Fibroblast of the conjunctiva (primary cell): ENCODE measurements at places on chromosomes 16 and 17.

DNA sequence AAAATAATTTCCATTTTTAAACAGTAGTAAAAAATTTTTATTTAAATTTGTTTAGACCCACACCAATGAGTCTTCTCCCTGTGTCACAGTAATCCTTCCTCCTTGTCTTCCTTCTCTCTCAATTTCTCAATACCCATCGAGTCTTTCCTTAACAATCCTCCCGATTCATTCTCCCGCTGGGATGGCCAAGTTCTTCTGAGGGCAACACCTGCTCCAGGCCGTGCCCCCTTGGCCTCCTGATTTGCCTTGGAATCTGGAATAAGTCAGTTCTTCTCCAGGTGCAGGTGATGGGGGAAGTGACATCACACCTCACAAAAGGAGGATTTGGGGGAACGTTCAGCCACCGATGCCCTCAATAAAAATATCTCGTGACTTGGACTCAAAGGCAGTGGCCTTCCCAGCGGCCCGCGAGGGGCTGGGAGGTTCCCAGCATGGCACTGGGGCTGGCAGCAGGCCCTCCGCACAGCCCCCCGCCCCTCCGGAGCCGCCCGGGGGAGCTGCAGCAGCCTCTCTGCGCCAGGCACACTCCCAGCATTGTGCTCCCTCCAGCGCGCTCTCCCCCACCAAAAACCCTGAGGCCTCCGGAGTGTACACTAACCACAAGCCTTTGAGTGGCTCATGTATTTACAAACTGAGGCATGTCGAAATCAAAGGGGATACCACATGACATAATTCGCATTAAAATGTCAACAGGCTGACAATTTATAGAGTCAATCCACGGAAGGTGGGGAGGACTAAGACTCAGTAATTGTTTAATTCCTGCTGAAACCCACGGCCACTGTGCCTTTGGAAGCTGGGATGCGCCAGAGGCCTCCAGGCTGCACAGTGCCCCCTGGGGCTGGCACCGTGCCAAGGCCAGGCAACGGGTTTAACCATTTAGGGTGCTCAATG, 120.5 kb downstream of the ZFHX3 start:
- no peak for DNase-seq

GRCh38 chr17:29074488-29074887, 31.5 kb downstream of the PIPOX start:
- DNase-seq, result no peak

DNA sequence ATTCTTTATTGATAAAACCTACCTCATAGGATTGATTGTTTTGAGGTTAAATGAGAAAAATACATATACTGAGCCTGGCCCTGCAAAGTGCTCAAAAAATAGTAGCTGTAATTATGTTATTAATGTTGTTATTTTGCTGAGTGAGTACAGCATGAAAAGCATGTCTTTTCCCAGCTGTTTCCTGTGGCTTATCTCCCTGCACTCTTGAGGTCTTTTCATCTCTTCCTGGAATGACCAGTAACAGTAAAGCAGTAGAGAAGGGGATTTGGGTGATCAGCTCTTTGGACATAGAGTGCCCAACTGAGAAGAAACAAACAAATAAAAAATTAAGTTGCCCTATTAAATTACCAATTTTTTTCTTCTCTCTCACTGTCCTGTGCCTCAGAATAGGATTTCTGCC, 53.7 kb downstream of the NFAT5 start:
- no peak for DNase-seq

- no peak for DNase-seq
Measured at GRCh38 chr17:57902117-57902799, 52.4 kb upstream of the MRPS23 start.

DNA sequence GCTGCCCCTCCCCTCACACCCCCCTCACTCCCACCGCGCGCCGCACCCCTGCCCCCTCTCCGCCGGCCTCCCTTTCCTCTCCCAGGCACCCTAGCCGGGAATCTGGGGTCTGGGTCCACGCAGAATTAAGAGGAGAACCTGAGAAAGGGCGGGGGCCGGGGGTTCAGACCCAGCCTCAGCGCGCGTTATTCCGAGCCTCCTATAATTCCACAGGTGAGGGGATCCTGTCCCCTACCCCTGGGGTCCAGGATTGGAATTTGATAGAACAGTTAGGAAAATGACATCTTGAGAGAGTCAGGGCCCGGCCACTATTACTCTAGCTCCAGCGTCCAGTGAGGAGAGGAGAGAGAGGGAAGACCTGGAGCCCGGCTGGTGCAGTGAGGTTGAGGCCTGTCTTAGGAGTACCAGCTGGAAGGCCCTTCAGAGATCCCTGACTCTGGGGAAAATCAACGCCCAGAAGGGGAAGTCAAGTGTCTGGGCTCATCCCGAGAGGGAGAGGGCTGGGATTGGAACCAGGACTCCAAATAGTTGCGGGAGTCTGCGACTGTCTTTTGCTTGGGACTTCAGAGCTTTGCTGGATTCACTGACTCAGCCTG, 17.3 kb downstream of the GRB7 start:
- DNase-seq, result no peak

GRCh38 chr16:89191033-89191900, 9.1 kb downstream of the SLC22A31 start:
- DNase-seq, result no peak

- no peak for DNase-seq
Measured at GRCh38 chr16:50367777-50368409, 895 bp downstream of the BRD7 start.

- no peak for DNase-seq
Measured at GRCh38 chr17:63517825-63518534, 5.2 kb upstream of the KCNH6 start.

DNA sequence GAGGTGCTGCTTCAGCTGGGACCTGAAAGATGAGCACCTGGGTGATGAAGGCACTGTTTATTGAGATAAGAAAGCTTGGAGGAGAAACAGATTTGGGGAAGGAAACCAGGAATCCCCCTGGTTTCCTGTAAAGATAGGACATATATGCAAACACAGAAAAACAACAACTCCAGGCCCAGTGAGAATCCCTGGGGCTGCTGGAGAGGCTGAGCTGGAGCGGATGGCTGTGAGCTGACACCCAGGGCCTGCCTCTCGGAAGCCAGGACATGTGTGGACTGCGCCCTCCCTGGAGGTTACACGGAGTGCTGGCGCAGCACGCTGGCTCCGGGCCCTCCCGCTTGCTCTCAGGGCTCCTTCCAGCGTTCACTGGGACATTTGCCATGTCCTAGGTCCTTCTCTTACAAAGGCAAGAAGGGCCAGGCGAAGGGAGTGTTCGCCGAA, 57.5 kb downstream of the CYB5B start:
- DNase-seq, result peak; percentile 74

- no peak for DNase-seq
Measured at GRCh38 chr17:45144199-45145034, 3.9 kb upstream of the HEXIM1 start.

GRCh38 chr17:71530248-71530647, 590.6 kb upstream of the SOX9 start:
- no peak for DNase-seq

DNA sequence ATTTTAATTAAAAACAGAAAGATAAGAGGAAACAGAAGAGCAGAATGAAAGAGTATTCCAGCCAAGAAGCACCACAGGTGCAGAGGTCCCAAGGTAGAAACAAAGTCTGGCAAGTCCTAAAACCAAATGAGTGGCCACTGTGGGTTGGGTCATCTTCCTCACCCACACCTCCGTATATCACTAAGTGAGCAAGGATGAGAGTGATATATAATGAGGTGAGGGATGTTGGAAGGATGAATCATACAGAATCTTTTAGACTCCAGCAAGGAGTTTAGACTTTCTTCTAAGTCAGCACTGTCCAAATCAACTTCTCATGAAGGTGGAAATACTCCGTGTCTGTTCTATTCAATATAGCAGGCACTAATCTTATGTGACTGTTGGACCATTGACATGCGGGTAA, 70.8 kb downstream of the SHISA9 start:
- DNase-seq, result no peak

GRCh38 chr17:28385037-28385400, 13.5 kb downstream of the SARM1 start:
- DNase-seq, result no peak

- peak; percentile 74 for DNase-seq
Measured at GRCh38 chr16:49834531-49835151, 21.3 kb downstream of the ZNF423 start.

GRCh38 chr17:1625581-1625980, 3.1 kb downstream of the SLC43A2 start:
- no peak for DNase-seq

DNA sequence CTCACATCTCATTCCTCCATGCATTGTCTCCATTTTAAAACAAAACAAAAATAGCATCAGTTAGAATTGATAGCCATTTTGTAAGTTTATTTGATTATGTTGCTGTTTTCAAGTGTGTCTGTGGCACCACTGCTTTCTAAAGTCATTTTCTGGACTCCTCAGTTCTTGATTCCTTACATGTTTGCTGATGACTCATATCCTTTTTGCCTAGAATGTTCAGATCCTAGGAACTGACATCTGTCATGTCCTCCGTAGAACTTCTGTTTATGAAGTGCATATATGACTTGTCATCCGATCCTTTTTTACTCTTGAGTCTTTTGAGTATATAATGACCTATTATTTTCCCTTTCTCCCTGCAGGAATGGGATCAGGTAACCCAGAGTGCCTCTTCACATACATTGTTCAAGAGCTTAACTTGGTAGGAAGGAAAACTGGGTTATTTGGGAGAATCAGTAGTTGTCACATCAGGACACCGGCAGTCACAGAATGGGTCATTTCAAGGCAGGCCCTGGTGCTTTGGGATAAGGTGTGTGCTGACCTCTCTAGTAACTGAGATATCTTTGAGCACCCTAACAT, 69.2 kb downstream of the MAP2K4 start:
- DNase-seq, result no peak

- DNase-seq, result no peak
Measured at GRCh38 chr17:79671085-79671694, 59.6 kb upstream of the ENPP7 start.

DNA sequence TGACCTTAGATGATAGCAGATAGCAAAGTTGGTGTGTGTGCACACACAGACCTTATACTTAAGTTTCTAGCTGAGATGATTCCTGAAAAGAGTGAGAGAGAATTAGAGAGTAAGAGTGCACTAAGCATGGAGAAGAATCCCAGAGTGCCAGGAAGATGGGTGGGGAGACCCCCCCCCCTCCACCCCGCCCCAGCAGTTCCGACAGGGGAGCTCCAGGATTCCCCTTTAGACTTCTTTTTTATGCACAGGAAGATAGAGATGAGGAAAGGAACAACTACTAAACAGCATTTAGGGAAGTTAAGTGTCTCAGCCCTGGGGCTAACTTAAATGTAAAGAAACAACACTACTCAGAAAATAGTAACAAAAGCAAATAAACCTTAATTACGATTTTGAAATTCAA, 878.0 kb upstream of the GOT2 start:
- DNase-seq, result no peak

- no peak for DNase-seq
Measured at GRCh38 chr17:67569015-67569451, 148.7 kb upstream of the NOL11 start.

- DNase-seq, result peak; percentile 47
Measured at GRCh38 chr16:64417711-64418227, 704.1 kb downstream of the CDH11 start.

- DNase-seq, result no peak
Measured at GRCh38 chr17:31512796-31513195, 121.3 kb downstream of the RAB11FIP4 start.

DNA sequence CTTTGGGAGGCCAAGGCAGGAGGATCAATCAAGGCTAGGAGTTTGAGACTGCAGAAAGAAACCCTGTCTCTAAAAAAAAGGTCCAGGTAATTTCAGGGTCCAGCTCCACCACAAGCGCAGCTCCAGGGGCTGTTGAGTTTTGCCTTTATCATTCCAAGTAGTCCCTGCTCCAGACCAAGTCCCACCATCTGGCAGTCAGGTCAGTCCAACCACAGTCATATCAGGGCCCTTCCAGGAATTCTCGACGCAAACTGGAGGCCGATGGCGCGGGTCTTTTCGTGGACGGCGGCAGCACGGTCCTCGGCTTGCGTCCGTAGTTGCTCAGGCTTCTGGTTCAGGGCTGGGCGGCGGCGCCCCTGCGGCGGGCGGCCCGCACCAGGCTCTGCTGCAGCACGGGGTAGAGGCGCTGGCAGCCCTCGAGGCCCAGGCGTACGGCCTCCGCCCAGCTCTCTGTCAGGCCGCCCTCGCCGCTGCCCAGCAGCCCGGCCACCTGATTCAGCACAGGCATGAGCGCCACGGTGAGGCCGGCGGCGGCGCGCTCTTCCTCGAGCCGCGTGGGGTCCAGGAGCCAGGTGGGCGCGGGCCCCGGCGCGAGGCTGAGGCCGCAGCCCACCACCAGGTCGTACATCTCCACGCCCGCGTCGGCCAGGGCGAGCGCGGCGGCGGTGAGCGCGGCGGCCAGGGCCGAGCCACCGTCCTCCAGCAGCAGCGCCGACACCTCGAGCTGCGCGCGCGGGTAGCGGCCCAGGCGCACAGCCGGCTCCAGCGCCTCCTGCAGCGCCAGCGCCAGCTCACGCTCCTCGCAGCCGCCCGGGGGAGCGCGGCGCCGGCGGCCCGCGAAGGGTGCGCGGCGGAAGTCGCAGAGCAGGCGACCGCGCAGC, 752 bp downstream of the EXOSC6 start:
- no peak for DNase-seq

DNA sequence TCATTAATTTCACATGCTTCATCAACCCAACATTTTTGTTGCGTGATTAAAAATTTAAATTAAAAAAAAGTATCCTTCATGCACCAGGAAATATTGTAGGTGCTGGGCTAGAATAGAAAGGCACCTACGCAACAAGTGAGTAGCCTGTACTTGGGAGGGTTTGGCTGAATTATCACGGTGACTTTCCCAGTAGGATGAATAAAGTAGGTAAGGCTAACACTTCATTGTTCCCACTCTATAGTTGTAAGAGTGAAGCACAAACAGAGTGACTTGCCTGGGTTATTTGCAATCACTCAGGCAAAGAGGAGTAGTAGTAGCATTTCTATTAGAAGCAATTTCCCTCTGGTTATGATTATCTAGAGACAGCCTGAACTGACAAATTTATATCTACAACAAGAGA, 62.5 kb downstream of the DNAH3 start:
- no peak for DNase-seq

- DNase-seq, result no peak
Measured at GRCh38 chr17:59378675-59379074, 47.2 kb downstream of the YPEL2 start.

DNA sequence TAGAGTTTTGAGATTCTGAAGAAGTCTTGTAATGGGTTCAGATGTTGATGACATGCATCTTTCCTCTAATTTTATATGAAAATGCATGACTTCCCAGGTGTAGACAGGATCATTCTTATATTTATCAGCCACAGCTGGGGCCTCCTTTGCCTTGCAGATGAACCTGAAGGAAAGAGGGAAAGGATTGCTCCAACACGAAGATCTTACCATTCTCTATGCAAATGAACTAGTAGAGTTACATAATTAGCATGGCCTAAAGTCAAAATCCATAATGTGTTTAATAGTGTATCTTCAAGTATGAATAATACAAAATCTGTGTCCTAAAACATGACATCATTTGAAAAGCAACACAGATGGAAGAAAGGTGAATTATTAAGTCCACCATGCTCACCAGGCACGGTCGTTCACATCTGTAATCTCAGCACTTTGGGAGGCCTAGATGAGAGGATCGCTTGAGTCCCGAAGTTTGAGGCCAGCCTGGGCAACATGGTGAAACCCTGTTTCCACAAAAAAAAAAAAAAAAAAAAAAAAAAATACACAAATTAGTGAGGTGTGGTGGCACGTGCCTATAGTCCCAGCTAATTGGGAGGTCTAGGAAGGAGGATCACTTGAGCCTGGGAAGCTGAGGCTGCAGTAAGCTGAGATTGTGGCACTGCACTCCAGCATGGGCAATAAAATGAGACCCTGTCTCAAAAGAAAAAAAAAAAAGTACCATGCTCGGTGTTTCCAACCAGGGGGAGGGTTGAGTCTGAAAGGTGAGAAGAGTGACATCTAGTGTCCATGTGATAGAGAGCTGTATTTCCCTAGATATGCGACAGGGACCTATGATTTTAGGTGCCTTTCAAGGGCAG, 6.3 kb downstream of the VWA3A start:
- peak; percentile 30 for DNase-seq
